ENCODE measurements at places on chromosomes 2 and 18.
A peak's percentile ranks its signal among the peaks of the same experiment; 100 is the strongest.

GRCh38 chr2:232457121-232458011 lies 1.4 kb downstream of the ALPI start:
- no peak for DNase-seq

DNA sequence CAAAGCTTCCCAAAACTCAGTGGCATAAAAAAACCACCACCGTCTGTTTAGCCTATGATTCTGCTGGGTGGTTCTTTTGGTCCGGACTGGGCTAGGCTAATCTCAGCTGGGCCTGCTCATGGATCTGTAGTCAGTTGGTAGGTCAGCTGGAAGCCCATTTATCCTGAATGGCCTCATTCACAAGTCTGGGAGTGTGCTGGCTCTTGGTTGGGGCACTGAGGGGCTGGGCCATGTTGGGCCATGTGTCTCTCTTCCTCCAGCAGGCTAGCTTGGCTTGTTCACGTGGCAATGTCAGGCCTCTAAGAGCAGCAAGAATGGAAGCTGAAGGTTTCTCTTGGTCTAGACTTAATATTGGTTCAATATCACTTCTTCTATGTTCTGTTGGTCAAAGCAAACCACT lies 95.7 kb upstream of the HS6ST1 start:
- no peak for DNase-seq

GRCh38 chr18:44181951-44182747 lies 498.5 kb upstream of the SETBP1 start:
- DNase-seq, result no peak

GRCh38 chr18:31686986-31687928 lies 2.9 kb upstream of the B4GALT6 start:
- DNase-seq, result no peak

- DNase-seq, result peak; percentile 26
Observed at GRCh38 chr18:11146238-11146946, 3.0 kb downstream of the PIEZO2 start.

DNA sequence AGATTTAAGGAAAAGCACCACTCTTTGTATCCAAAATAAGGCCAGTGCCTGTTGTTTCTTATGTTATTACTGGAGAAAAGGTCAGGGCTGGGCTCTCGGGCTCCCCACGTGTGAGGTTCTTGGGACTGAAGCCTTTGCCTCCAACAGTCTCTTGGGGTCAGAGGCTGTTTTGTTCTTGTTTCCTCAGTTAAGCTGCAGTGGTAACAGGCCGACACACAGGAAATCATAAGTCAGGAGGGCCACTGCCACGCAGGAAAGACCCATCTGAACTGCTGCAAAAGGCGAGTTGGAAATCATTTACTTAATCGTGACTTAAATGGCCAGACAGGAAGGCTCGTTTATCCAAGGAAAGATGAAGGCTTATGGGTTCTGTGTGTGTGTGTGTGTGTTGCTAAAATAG lies 30.3 kb upstream of the IL37 start:
- DNase-seq, result no peak

- no peak for DNase-seq
Observed at GRCh38 chr2:12841021-12841420, 124.3 kb downstream of the TRIB2 start.

DNA sequence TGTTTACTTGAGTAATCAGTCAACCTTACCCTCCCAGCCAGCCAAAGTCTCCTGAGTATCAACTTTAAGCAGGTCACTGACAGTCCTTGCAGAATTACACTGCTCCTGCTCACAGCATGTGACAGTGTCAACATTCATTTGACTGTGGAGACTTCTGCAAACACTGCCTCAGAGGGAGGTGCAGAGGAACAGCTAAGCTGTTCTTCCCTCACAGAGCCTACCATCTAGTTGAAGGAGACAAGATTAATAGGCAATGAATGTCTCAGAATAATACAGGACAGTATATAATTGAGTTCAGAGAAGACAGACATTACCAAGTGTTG lies 11.9 kb downstream of the SLC14A2 start:
- no peak for DNase-seq

GRCh38 chr2:106995556-106995955 lies 109.6 kb upstream of the ST6GAL2 start:
- DNase-seq, result no peak

- DNase-seq, result no peak
Observed at GRCh38 chr18:52287151-52287550, 52.8 kb upstream of the DCC start.

GRCh38 chr18:59917422-59917821 lies 17.6 kb downstream of the PMAIP1 start:
- DNase-seq, result no peak
